ENCODE measurements at places on chromosomes 2 and 18.

GRCh38 chr2:37357530-37357929 lies 13.1 kb downstream of the QPCT start:
- DNase-seq: no peak

DNA sequence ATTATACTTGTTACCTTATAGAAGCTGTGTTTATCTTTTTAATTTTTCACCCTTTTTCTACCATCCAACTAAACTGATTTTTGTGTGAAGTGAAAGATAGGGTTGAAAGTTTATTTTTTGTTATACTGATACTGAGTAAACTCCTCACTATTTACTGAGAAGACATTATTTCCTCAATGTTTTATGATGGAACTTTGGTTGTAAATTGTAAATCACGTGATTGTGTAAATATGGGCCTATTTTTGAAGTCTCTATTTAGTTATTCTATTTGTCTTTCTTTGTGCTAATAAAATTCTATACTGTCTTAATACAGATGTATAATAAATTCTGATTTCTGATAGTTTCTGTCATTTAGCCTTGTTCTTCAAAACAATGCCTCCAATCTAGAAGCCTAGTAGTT lies 697.2 kb upstream of the SLC8A1 start:
- no peak for DNase-seq

GRCh38 chr2:42826231-42826630 lies 33.8 kb upstream of the HAAO start:
- DNase-seq: no peak

DNA sequence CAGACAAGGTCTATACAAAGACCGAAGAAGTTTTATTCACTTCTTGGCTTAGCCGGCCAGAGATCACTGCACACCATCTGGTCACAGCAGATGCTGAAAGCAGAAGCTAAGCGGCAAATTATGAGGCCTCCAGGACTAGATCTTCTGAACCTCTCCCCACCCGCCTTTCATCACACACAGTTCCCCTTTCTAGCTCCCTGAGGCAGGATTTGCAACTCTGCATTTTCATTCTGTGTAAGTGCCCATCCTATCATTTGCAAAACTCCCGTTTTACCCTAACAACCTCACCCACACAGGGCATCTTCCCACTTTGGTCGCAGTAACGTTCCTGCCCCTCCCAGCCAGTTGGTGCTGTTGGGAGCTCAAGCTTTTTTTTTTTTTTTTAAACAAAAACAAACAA lies 3.1 kb upstream of the MOB1A start:
- peak; percentile 57 for DNase-seq

GRCh38 chr2:173574324-173575112 lies 219.8 kb downstream of the CDCA7 start:
- no peak for DNase-seq

- DNase-seq: no peak
These were observed 32.6 kb downstream of the MTA3 start for GRCh38 chr2:42601076-42601475.

GRCh38 chr2:216787851-216788540 lies 71.9 kb downstream of the TNP1 start:
- no peak for DNase-seq

DNA sequence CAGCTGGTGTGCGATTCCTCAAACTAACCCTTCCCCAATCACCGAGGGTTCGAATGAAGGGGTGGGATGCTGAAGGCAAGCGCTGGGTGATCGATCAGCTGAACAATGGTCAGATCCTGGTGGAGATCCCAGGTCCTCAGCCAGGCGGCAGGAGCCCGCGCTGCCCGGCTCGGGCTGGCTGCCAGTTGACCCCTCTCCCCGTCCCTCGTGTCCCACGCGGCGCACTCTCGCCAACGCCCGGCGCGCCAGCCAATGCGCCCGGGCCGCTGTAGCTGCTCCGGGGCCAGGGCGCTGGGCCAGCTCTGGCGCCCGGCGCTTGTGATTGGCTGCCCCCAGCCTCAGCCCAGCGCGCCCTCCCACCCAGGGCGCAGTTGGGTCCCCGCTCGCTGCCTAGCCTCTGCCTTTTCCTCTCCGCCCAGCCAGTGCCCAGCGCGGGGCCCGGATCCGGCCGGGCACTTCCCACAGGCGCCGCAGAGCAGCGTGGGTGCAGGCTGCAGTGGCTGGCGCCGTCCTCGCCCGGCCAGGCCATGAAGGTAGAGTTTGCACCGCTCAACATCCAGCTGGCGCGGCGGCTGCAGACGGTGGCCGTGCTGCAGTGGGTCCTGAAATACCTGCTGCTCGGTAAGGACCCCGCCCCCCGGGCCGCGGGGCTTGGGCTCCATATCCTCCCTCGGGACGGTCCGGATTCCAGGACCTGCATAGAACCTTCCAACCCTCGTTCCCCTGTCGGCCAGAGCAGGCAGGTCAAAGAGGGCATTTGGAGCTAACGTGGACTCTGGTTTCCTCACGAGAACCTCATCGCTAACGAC lies at the start of gene MOGAT1:
MOGAT1 (plus strand) TSS at position 400 of the 809 bp plus-strand sequence; CDS start at position 528, 128 bp downstream.
- peak; percentile 43 for DNase-seq

DNA sequence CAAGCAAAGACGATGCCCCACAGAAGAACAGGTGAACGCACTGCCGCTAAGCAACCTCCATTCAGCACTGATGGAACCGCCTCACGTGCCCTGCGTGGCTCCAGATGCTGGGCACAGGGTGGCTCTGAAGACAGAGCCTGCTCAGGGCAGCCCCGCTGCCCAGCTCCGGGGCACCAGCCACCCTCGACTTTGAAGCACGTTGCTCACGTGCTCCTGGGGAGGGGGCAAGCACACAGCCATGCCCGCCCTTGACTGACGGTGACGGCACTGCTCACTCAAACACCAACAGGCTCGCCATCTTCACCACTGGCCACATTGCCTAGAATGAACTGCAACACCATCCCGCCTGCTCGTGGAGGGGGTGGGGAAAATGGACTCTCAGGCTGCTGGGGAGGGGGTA lies 251.3 kb downstream of the HDAC4 start:
- DNase-seq: no peak

DNA sequence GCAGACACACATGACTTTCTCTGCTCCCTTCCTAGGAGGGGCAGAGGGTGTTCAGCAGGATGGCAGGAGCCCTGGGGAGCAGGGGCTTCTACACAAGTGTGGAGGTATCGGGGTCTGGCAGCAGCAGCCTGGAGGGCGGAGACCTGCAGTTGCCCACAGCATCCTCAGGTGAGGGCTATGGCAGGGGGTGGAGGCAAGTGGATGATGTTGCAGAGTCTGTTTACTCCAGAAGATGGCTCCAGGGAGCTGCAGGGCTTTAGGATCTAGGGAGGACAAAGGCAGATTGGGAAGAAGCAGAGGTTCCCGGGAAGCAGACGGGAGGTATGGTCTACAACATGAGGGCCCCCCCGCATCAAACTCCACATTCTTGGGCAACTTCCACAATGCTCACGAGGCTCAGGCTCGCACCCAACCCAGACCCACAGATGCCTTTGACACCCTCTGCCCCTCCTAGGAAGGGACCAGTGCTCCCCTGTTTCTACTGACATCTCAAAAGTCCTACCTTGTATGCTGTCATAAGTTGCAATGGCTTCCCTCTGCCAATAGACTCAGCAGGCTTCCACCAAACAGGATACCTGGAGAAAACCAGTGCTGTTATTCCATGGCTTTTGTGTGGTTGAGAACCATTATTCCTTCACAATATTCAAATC lies 12.0 kb upstream of the ATP6V1C2 start:
- no peak for DNase-seq

All from GM13976 (cell line).